ENCODE measurements at places on chromosomes 16 and 17. TPM values are rescaled to one million over a fixed set of nuclear protein-coding genes. Genes with fewer than 3 reads are reported as not detected.

The OTOP2 gene
- not detected for total RNA-seq

The GAS2L2 gene
- 0.17 TPM for total RNA-seq

The PLEKHG4 gene
- total RNA-seq, result 30.4 TPM

The ADAD2 gene
- total RNA-seq, result 0.43 TPM

The CCL5 gene
- total RNA-seq, result 178 TPM

The RASD1 gene
- 1.6 TPM for total RNA-seq

The DNASE1L2 gene
- total RNA-seq, result 1.1 TPM

The NHLRC4 gene
- 1.4 TPM for total RNA-seq

The KIFC3 gene
- total RNA-seq, result 1.5 TPM

DNA sequence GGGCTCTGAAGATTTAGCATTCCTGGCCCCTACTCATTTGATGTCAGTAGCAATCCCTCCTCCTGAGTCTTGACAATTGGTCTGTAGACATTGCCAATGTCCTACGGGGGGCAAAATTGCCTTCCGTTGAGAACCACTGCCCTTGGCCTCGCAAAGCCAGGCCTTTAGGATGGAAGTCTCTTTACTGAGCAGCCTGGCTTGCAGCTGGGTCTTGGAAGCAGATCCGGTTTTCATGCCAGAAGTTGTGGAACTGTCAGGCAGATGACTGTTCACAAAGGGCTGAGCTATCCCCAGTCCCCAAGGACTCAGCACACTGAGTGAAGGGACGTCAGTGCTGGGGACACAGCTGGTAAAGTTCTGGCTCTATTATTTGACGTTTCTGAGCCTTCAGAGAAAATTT lies 83.2 kb downstream of the WSCD1 start:
- DNase-seq, result no peak

DNA sequence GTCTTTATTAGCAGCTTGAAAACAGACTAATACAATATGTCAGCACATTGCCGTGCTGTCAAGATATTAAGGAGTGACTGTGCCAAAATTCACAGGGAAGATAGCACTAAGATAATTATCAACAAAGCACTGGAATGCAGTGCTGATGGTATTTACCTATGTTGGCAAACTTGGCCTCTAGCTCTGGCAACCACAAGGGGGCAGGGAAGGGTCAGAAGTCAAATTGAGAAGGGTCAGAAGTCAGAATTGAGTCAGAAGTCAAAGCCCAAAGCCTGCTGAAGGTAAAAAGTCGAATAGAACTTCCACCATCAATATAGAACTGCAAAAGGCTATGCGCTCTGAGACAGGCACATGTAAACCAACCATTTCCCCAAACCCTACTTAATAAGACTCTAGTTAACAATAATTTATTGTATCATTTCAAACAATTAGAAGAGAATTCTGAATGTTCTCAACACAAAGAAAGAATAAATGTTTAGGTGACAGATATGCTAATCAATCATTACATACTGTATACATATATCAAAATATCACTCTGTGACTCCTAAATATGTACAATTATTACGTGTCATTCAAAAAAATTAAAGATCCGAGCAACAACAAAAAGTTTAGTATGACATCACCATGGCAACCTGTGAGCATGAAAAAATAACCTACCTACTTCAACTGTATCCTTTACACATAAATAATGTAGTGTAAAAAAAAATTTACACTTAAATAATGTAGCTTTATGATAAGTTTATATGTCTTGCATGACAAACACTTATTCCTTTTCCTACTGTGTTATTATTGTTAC lies 916.1 kb downstream of the KCNJ2 start:
- DNase-seq, result no peak

GRCh38 chr16:12142157-12142556 lies 165.6 kb downstream of the SNX29 start:
- no peak for DNase-seq

DNA sequence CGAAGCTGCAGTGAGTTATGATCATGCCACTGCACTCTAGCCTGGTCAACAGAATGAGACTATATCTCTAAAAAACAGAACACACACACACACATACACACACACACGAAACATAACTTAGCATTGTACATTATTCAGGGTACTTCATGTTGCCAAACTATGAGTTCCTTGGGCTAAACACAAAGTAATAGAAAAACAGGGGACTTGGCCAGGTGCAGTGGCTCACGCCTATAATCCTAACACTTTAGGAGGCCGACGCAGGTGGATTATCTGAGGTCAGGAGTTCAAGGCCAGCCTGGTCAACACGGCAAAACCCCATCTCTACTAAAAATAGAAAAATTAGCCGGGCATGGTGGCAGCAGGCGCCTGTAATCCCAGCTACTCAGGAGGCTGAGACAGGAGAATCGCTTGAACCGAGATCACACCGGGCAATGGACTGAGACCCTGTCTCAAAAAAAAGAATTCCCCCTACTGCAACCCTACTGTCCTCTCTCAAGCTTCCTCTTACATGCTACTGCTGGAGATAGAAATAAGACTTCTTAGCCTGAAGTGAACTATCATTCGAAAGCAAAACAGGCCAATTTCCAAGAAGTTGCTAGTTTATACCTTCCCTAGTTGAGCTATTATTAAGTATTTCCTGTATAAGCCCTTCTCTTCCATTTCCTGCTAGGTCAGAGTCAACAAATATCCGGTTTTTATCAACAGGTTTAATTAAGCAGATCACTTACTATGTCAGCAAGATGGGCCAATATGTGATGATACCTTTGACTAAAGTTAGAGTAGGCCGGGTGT lies 7.2 kb downstream of the LSM12 start:
- no peak for DNase-seq

- no peak for DNase-seq
Observed at GRCh38 chr16:55273959-55274358, 50.0 kb upstream of the IRX6 start.

DNA sequence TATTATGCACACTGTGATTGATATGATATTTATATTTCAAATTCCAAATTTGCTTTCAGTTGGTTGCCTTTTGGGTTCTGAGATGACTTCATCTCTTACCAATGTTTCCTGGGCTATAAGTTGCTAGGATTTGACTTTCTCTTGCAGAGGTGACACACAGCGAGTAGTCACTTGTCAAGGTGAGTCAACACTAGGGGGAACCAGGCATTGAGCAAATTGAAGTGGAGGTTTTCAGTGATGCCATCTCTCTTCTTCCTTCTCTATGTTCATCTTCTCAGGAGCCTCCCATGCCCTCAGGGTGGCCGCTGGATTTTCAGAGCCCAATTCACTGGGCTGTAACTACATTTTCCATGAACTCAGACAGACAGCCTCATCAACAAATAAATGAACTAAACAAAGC lies 6.0 kb upstream of the CPD start:
- DNase-seq, result peak; percentile 58

GRCh38 chr17:60542071-60542470 lies 16.0 kb upstream of the APPBP2 start:
- DNase-seq, result no peak

- no peak for DNase-seq
Observed at GRCh38 chr16:89610108-89610453, 3.4 kb upstream of the DPEP1 start.

- DNase-seq, result peak; percentile 55
Observed at GRCh38 chr16:68275611-68276191, 11.4 kb downstream of the SLC7A6 start.

DNA sequence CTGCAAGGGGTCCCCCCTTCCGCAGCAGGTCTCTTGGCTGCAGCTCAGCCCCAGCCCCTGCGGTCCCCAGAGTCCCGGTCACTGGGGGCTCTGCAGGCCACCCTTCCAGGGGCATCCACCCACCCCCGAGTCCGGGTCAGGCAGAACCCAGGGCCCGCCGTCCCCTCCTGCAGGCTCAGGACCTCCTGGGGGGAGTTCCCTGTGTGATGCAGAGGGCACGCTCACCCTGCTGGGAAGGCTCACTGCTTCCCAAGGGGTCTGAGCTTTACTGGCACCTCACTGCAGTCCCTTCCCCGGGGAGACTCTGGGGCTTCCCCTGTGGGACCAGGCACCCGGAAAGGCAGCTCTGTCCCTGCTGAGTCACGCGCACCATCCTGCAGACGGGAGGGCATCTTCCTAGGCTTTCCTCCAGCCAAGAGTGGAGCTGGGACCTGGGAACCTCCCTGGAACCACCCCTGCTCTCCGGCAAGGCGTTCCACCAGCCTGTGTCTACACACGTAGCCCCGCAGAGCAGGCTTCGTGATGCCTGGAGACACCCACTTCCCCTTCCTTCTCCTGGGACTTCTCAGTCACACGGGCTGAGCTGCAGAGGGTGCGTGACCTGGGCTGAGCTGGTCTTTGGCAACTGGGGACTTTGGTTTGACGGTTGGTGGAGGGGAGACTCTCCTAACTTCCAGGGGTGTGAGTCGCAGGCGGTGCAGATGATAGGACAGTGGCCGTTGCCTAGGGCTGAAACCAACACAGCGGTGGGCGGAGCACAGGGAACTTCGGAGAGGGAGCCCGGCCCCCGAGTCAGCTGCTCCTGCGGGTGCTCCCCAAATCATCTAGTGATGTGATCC lies 23.4 kb downstream of the SLC25A10 start:
- no peak for DNase-seq

GRCh38 chr17:56125830-56126819 lies 27.1 kb upstream of the ANKFN1 start:
- peak; percentile 2 for DNase-seq

GRCh38 chr17:44599298-44600175 lies 42.3 kb downstream of the FZD2 start:
- no peak for DNase-seq

DNA sequence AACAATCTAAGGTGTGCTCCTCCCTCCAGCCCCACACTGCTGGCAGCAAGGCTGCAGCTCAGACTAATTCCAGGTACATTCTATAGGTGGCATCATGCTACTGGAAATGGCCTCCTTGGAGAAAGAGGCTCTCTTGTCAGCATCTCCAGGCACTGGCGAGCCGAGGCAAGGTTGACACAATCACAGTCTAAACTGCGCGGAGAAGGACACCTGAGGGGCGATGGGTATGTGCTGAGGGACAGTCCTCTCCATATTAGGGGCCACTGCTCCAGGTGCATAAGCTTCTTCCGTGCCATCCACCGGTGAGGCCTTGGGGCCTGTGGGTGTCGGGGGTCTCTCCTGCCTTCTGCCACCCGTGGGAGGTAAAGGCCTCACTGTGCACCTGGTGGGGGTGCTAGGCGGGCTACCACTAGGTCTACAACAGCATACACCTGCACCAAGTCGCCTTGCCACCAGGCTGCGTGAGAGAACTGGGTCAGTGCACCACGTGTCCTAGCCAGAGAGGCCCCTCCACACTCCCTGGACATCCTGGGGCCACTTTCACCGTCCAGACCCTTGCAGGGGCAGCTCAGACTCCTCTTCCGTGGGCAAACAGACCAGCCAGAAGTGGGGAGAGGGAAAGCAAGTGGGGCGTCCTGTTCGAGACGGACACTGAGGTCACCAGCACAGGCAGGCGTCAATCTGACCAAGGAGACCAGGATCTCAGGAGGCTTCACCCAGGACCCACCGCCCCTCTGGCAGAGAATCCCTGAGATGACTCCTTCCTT lies 12.1 kb upstream of the CBX8 start:
- no peak for DNase-seq

DNA sequence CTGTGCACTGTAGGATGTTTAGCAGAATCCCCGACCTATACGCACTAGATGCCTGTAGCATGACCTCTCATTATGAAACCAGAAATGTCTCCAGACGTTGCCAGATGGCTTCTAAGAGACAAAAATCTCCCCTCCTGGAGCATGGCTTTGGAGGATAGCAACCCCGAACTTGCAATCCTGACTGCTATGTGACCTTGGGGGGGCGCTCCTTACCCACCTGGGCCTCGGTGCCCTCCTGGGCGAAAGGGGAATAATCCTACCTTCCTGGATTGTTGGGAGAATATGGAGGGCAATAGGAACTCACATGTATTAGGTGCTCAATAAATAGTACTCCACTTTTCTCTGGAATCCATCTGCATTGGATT lies 8.1 kb downstream of the MRM1 start:
- DNase-seq, result no peak

GRCh38 chr17:73681946-73682345 lies 37.7 kb upstream of the SDK2 start:
- DNase-seq, result no peak

- no peak for DNase-seq
Observed at GRCh38 chr16:35752012-35752772, 2292.8 kb downstream of the TP53TG3F start.

DNA sequence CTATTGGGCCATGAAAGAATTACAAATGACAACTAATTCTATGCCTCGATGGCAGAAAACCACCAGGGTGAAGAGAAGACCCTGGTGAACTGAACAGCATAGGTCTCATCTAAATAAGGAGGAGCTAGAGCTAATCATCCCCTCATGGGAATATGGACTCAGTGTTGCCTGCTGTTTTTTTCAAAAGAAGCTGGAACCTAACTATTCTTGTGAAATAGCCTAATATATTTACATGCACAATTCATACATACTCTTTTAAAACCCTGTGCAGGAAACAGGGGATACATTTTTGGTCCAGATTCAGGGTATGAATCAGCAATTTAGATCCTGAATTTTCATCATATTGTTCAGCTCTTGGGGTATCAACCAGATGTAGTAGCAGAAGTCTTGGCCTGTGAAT lies 560.6 kb downstream of the TOX3 start:
- no peak for DNase-seq

DNA sequence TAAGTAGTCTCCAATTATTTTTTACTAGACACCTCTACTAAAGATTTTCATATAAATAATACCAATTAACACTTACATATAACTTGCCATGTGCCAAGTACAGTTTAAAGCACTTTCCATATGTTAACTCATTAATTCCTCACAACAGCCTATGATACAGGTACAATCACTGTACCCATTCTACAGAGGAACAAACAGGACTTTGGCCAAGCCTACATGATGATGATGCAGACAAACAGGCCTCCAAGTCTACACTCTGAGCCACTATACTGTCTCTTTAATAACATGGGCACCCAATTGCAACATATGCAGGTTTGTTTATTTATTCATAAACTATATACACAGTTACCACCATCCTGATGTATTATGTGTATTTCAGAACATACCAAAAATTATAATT lies 46.0 kb downstream of the TOX3 start:
- DNase-seq, result no peak

- DNase-seq, result no peak
Observed at GRCh38 chr17:17325228-17325627, 22.1 kb downstream of the NT5M start.

- DNase-seq, result no peak
Observed at GRCh38 chr17:34645594-34645993, 66.2 kb downstream of the TMEM132E start.

- DNase-seq, result no peak
Observed at GRCh38 chr17:73363442-73364154, 51.8 kb upstream of the CDC42EP4 start.
